Osteoblast (primary cell): ENCODE measurements at places on chromosomes 12 and 14. TPM values are rescaled to one million over a fixed set of nuclear protein-coding genes. Genes with fewer than 3 reads are reported as not detected.
A peak's percentile ranks its signal among the peaks of the same experiment; 100 is the strongest.

ALX1 gene
- not detected in 2 replicates for total RNA-seq

CPNE8 gene
- 20.6 and 23.9 TPM in 2 replicates for total RNA-seq

- DNase-seq, result peak; percentile 64
- H3K27ac ChIP-seq, result no peak overlapping the region
- H3K4me3 ChIP-seq, result peak overlapping the region; percentile 54
Observed at GRCh38 chr12:62813031-62813829, 121.7 kb downstream of the PPM1H start.

GRCh38 chr12:6249580-6249979, 49.4 kb downstream of the CD9 start:
- no peaks in the 10 kb centered on the region for H3K4me1 ChIP-seq
- no peak overlapping the region for H3K4me3 ChIP-seq
- peaks cover 23% of the 10 kb centered on the region for H3K27me3 ChIP-seq
- no peaks in the 10 kb centered on the region for H3K36me3 ChIP-seq
- DNase-seq, result no peak

- H3K27ac ChIP-seq, result no peak overlapping the region
- DNase-seq, result peak; percentile 11
- H3K27me3 ChIP-seq, result peaks cover 6% of the 10 kb centered on the region
- H3K4me3 ChIP-seq, result no peak overlapping the region
- H3K4me1 ChIP-seq, result no peaks in the 10 kb centered on the region
Observed at GRCh38 chr12:6813363-6813762, 8.3 kb upstream of the GPR162 start.

DNA sequence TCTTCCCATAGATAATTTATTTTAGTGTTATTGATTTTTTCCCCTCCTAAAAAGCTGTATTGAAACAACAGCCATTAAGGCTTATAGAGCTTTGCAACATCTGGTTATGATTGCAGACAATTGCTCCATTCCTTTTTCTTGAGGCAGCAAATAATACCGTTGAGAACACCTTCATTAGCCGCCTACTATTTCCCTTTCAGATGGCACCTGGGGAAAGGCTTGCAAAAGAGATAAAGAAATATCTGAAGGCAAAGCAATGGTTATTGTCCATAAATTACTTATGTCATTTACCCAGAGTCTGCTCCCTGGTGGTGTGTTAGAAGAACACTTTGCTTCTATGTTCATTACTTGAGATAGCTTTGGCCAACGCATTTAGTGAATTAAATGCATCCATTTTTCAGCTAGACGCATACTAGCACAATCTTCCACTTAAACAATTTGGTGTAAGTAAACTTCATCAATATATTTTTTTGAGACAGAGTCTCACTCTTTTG, 377.8 kb downstream of the KCNH5 start:
- no peaks in the 10 kb centered on the region for H3K4me1 ChIP-seq
- no peak for DNase-seq
- H3K36me3 ChIP-seq, result no peaks in the 10 kb centered on the region
- H3K27ac ChIP-seq, result no peak overlapping the region
- H3K4me3 ChIP-seq, result no peak overlapping the region

DNA sequence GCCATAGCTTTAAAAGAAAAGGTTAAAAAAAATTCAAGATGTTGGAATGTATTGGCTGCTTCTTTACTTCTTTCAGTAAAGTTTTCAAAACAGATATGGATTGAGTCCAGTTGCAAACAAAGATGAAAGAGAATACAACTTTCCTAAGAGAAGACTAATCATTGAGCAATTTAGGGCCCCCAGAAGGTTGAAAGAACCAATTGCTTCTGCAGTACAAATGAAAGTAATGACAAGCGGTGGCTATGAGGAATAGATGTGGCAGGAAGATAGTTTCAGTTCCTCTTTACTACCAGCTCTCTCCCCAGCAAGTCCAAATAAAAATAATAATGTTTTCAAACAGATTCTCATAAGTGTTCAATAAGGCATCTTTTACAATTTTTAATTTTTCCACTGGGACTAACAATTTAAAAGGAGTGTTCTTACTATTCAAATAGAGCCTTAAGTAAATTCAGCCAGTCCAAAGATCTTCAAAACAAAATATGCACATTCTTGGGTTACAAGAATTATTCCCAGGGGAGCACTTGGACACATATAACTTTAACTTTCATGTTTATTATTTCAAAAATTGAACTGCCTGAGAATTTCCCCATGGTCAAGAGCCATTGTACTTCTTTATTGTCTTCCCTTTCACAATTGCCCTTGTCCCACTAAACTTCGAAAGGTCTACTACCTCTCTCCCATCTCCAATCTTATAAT, 62.3 kb upstream of the PPP1R12A start:
- no peak overlapping the region for H3K4me3 ChIP-seq
- no peak overlapping the region for H3K27ac ChIP-seq
- H3K4me1 ChIP-seq, result peaks cover 6% of the 10 kb centered on the region
- no peaks in the 10 kb centered on the region for H3K36me3 ChIP-seq
- DNase-seq, result peak; percentile 77
- no peaks in the 10 kb centered on the region for H3K27me3 ChIP-seq

DNA sequence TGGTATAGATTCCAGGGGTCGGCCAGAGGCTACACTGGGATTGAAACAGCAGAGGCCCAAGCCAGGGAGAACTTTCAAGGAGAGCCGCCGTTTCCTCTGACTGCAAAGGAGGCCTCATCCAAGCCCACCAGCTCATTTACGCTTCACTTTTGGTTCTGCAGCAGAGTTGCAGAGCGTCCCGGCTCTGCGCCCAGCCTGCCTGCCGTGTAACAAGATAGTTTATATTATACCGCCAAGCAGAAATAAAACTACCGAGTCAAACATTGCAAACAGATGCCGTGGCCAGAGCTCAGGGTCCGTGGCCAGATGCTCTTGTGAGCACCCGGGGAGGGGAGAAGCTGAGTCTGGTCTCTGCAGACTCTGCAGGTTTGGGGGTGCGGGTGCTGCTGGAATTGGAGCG, 60.7 kb upstream of the TBX3 start:
- no peak overlapping the region for H3K27ac ChIP-seq
- no peaks in the 10 kb centered on the region for H3K27me3 ChIP-seq
- no peak for DNase-seq
- no peaks in the 10 kb centered on the region for H3K4me1 ChIP-seq
